Hematopoietic multipotent progenitor cell treated with erythropoietin and hydrocortisone succinate and interleukin-3 and kit ligand, for 15 days (in vitro differentiated cells): ENCODE measurements at places on chromosomes 3 and 15.

GRCh38 chr15:52737720-52738119 lies 52.4 kb downstream of the ONECUT1 start:
- DNase-seq = no peak

DNA sequence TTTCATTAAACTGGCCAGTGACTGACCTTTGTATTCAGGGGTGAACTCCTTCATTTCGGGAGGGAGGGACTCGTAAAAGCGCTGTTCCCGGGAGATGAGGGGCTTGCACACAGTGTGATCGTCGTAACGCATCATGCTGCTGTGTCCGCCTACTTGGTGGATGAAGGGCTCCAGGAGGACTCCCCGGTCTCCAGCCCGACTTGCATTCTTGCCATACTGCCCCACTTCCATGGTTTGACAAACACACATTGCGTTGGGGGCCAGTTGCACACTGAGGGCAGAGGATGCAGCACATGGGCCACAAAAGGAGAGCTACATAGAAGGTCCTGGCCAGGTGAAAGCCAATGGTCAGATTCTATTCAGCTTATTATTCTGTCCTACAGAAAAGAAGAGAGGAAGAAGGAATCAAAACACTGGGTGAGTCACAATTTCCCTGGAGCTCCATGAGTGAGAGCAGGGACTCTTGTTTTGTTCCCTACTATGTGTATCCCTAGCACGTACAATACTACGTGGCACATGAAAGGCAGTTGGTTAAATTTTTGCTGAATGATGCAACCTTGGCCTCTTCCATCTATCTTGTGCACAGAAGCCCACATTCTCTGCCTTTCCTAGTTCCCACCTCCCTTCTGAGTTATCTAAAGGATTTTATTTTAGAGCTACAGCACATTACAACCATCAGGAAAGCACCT lies 24.2 kb upstream of the GMPPB start:
- no peak for DNase-seq

DNA sequence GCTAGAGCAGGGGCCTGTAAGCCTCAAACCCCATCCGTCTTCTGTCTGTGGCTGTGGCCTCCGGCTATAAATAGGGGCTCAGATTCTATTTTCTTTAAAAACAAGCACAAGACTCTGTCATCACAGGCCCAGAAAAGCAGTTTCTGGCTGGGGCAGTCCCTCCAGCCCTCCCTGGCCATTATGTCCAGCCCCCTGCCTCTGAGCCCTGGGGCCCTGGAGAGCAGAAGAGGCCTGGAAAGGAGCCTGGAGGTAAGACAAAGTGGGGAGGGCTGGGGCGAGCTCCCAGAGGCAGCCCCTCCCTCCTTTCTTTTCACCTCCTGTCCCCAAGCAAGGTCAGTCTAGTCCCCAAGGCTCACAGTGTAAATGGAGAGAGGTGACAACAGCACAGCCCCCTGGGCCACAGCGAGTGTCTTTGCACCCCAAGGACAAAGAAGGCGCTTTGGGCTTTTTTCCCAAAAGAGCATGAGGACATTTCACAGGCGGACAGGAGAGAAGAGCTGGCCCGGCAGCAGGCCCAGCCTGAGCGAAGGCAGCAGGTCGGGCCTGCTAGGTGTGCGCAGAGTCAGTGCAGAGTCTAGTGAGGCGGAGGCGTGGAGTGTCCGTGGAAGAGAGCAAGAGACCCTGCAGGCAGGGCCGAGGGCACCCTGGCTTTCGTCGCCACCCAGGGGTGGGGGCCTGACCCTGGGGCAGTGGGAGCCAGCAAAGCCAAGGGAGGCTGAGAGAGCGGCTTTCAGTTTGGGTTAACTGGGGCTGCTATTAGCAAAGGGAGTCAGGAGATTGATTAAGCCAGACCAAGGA lies 188.3 kb downstream of the TBC1D2B start:
- no peak for DNase-seq

DNA sequence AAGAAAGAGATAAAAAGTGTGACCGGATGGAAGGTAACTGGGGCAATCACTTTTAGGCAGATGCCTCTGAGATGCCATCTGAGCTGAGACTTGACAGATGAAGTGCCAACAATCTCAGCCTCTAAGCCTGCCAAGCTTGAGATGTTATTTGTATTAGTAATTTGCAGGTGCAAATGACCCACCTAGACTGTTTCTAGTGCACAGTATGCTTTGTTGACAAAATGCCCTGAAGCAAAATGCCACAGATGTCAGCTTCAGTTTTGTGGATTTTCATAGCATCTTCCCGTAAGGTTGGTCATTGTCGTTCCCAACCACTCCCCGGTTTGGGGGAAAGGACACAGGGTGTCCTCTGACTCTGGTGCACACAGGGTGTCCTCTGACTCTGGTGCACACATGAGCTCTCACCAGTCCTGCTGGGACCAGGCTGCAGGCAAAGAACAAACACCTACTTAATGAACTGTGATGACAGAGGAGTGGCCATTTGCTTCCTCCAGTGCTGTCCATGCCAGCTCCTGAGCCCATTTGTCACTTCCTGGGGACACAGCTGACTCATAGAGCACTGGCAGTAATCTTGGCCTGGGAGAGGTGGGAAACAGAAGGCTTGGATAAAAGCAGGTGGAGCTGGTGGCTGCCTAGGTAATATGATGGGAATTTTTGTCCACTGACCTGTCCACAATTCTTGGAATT lies 16.7 kb upstream of the PPP1R2 start:
- no peak for DNase-seq

DNA sequence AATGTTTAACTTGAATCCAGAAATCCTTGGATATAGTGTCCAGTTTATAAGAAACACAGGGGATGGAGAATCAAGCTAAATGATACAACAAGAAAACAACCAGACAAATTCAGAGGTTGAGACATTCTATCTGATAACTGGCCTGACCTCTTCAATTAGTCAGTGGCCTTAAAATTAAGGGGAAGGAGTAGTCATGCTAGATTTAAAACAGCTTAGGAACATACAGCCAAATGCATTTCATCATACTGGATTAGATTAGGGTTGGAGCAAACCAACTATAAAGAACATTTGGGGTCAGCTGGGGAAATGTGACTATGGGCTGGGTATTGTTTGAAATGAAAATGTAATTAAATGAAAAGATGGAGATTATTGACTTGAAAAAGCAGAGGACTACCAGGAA lies 53.3 kb downstream of the PPARG start:
- DNase-seq = no peak

- no peak for DNase-seq
These were observed 38.0 kb upstream of the TSEN2 start for GRCh38 chr3:12446298-12446697.

DNA sequence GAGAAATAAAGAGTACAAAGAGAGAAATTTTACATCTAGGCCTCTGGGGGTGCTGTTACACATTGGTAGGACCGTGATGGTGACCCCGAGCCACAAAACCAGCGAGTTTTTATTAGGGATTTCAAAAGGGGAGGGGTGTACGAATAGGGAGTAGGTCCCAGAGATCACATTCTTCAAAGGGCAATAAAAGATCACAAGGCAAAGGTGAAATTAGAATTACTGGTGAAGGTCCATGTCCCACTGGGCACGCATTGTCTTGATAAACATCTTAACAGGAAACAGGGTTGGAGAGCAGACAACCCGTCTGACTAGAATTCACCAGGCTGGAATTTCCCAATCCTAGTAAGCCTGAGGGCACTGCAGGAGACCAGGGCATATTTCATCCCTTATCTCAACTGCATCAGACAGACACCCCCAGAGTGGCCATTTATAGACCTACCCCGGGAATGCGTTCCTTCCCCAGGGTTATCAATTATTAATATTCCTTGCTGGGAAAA lies 4.3 kb downstream of the IRAK2 start:
- DNase-seq = no peak

GRCh38 chr3:179953993-179954870 lies 82.5 kb downstream of the PEX5L start:
- no peak for DNase-seq

DNA sequence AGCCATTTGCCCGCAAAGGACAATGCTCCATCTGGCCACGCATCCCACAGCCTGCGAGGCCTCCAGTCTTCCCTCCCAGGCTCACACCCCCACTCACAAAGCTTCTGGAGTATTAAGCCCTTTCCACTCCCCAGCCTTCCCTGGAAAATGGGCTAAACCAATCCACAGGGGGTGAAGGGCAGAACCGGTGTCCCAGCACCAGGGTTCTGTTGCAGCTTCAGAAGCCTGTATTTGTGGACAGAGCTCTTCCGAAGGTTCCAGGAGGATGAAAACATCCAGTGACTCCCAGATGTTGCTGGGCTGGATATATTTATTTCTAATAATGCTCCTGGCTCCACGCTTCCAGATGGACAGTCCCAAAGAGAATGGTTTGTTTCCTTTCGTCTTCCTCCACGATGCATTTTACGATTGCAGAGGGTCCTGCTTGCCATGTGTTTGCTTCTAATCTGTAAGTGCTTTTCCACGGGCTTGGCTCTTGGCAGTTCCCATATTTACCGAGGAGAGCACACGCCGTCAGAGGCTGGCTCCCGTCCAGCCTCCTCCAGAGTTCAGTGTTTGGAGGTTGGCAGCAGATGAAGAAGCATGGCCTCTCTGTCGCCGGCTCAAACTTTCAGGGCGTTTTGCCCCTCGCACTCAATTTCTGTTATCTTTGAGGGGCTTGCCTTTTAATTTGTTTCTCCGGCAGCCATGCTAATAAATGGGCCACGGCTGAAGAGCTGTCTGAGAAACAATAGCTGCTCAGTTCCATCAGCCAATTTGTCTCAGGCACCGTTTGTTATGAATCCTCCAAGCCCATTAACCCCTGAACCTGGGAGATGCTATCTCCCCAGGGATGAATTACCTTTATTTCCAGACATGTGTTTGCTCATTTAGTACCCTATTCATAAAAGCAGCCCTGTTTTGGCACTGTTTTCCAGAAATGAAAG lies 367.9 kb upstream of the PROK2 start:
- DNase-seq = no peak

DNA sequence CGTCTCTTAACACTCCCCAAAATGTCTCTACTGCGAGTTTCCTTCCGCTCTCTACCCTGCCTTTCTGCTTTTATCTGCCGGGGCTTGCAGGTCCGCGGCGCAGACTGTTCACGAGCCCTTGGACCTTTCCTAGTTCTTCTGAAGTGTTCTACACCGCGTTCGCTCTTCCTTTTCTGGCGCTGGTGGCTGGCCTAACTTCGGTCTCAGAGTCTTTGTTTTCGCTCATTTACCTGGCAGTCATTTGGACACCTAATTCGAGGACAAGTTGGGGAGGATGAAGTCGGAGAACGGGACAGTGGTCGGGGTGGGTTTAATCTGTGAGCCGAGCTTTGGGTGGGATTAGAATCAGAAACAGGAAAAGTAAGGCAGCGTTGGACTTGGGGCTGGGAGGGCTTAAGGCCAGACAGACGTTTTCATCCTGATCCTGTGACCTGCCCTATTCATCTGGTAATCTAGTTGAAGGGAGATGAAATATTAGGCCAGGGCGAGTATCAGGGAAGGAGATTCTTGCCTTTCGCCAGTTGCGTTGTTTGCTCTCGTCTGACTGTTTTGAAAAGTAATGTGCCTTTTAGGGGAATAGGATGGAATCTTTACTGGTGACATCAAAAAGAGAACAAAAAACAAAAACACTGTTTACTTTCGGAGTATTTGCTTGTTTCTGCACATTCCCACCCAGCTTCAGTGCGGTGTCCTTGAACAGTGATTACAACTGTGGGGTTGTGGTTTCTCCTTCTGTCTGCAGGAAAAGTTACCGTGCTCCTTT lies 1.8 kb downstream of the DIPK2A start:
- peak; percentile 88 for DNase-seq

GRCh38 chr3:16816048-16816780 lies 68.5 kb upstream of the PLCL2 start:
- no peak for DNase-seq

GRCh38 chr15:70560617-70561328 lies 202.6 kb downstream of the UACA start:
- no peak for DNase-seq

GRCh38 chr3:184322731-184323487 lies 8.5 kb downstream of the EIF4G1 start:
- DNase-seq = no peak

- DNase-seq = no peak
These were observed 54.0 kb downstream of the DPH6 start for GRCh38 chr15:35491999-35492398.

- no peak for DNase-seq
These were observed 44.8 kb downstream of the FOXL2 start for GRCh38 chr3:138902171-138902570.

DNA sequence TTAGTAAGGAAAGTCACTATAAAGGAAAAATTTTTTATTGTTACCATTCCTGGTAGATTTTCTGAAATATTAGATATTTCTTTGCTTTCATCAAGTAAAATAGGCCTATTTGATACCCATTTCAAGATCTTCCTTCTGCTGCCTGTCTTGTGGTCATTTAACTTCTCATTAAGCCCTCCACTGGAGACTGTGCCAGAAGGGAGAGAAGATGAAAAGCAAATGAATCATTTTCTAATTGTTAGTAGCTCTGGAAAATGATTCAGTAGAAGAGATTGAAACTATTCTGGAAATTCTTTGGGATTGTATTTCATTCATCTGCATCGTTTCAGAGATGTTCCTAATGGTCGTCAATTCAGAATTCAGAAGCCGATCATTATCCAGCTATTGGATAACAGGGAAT lies 3.2 kb downstream of the KCTD6 start:
- DNase-seq = no peak

GRCh38 chr3:126355777-126356372 lies 1.3 kb downstream of the KLF15 start:
- peak; percentile 29 for DNase-seq

GRCh38 chr3:16512435-16513140 lies 911 bp downstream of the RFTN1 start:
- no peak for DNase-seq

- DNase-seq = no peak
These were observed 10.4 kb upstream of the NR2F2 start for GRCh38 chr15:96320107-96320506.

- DNase-seq = no peak
These were observed 57.4 kb downstream of the CPA3 start for GRCh38 chr3:148922467-148922866.

DNA sequence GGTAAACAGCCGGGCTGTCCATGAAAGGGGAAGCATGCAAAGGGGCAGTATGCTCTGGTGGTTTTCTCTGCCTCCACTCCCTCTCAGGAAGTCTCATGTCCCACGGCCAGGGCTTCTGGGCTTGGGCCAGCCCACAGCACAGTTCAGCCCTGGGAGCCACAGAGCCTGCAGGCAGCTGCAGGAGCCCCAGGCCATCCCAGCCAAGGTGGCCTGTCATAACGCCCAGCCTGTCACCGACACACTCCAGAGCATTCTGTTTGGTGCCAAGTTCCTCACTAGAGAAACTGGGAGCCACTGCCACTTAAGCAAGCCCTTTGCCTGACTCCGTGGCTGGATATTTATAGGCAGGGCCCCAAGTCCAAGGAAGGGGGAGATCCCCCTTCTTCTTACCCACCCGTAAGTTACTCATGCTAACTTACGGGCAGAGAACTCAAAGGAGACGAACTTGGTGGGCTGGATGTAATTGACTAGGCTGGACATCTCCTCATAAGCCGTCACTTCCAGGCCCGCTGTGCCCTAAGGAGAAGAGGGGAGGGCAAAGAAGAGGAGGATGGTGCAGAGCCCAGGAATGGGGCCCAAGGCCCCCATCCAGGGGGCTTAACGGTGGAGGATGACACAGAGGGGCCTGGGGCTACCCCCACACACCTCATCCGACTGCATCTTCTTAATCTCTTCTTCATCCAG lies 11.7 kb downstream of the PLCB2 start:
- no peak for DNase-seq
